ENCODE measurements at places on chromosomes 13 and 19.

DNA sequence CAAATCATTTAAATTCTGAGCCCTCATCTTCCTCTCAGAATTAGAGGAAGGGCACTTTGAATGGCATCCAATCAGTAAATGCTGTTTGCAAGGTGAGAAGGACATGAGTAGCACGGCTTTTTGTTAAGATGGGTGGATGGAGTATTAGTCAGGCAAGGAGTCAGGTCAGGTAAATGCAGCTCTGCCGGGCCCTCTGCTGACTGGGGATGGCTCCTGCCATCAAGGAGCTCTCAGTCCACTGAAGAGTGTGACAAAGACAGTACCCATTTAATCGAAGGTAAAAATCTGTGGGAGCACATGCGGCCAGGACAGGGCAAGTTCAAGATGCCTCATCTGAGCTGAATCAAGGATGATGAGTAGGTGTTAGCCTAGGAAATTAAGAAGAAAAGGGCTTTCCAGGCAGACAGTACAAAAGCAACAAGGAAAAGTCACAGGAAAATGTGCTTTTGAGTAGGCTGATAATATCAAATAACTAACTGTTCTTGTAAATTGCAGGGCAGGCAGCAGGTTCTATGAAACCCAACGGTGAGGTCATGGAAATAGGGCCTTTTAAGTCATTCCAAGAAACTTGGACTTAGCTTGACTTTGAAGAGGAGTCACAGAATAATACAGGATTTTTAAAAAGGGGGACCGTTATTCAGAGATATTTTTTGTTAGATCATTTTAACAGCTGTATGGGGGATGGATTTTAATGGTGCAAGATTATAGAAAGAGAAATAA, 670.5 kb upstream of the ARGLU1 start:
- no peak for DNase-seq

DNA sequence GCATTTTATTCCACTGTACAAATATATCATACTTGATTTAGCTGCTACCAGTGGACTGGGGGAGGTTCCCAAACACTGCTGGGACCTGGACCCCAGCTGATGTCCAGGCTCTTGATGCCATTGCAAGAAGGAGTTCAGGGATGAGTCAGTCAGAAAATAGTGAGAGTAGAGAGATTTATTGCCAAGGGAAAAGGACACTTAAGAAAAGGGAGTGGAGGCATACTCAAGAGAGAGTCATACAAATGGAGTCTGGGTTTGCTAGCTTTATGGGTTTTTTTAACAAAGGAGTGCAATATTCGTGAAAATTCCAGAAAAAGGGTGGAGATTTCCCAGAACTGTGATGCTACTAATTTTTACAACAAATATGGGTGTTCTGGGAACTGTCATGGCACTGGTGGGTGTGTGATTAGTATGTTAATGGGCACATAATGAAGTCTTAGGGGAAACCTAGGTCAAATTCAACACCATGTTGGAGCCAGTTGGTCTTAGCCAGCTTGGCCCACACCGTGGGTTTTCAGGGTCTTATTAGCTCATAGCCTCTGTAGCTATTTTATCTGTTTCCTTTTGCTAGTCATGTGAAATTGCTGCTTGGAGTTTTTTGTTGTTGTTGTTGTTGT, 36.2 kb downstream of the GPC6 start:
- DNase-seq = no peak

DNA sequence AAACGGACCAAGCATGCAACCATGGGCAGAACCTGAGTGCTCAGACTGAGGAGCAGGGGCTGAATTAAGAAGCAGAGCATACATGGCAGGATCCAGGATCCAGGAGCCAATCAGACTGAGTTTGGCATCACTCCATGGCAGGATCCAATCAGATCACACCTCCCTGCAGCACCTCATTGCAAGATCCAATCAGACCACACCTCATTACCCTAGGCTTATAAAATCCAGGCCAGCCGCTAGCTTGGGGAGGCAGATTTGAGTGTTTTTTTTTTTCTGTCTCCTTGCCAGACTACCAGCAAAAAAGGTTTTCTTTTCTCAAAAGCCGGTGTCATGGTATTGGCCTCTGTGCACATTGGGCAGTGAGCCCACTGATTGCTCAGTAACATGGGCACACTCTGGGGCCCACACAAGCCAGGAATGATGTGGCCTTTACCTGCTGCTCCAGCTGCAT, 127.9 kb upstream of the GJB6 start:
- no peak for DNase-seq

DNA sequence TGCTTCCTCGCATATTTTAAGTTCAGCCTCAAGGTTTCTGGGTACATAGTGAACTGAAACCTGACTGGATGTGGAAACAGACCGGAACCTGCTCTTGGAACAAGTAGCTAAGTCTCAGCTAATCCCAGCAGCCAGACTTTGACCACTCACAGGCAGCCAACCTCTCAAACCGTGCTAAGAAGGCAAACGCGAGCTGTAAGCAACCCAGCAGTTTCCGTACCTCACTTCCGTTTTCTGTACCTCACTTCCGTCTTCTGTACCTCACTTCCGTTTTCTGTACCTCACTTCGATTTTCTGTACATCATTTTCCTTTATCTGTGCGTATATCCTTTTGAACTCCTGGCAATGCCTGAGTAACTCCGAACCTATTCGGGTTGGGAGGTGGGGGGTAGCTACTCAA, 96.8 kb downstream of the SUCLA2 start:
- DNase-seq = no peak

GRCh38 chr13:61286148-61286745, 129.4 kb downstream of the PCDH20 start:
- DNase-seq = peak; percentile 46

DNA sequence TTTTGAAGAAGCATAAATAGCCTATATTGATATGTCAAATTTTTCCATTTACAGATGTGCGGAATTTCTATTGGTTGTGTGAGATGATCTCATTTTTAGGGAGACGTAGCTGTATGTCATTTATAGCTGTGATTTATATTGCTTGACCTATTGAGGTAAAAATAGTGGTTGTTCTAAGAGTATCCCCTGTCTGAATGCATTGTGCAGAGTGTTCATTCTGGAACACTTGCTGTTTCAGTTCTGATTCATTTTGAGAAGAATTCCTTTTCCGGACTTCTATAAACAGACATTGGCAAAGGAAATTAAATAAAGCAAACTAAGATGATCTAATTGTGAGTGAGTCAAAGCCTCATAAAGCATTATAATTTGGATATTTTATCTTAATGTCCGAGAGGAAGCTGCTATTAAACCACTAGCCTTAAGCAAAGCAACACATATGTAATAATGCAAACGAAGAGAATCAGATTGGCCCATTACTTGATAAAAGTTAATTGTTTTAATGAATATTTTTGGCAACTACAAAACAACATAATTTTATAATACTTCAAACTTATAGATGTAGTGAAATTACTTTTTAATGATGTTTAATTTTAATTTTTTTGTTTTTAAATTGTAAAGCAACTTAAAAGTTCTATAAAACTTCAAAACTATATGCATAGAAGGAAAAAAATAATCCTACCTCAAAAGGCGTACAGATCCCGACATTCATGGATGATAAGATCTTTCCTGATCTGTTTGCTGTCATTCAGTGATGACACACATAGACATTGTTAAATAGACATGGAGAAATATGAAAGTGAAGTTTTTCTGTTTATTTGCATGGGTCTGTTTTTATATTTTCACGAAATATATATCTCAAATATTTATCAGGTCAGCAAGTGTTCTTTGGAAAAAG, 942.6 kb upstream of the SLC10A2 start:
- DNase-seq = no peak

DNA sequence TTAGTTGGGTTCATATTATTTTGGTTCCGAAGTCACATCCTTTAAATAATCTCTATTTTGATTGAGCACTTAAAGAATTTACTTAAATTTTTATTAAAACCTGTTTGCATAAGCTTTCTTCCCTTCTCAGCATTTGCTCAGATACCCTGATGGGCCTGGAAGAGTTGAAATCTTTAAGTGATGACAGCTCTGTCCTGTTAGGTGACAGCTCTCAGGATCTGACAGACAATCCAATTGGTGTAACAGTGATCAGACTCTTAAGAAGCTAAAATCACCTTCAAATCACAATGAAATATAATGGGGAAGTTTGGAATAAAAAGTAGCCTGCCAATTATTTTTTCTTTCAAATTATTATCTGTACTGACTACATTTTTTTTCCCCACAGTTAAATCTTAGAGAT, 284.4 kb downstream of the LMO7 start:
- no peak for DNase-seq

GRCh38 chr19:49361438-49362047, 673 bp downstream of the TEAD2 start:
- no peak for DNase-seq

GRCh38 chr19:11813703-11814028, 407 bp upstream of the ZNF440 start:
- no peak for DNase-seq

DNA sequence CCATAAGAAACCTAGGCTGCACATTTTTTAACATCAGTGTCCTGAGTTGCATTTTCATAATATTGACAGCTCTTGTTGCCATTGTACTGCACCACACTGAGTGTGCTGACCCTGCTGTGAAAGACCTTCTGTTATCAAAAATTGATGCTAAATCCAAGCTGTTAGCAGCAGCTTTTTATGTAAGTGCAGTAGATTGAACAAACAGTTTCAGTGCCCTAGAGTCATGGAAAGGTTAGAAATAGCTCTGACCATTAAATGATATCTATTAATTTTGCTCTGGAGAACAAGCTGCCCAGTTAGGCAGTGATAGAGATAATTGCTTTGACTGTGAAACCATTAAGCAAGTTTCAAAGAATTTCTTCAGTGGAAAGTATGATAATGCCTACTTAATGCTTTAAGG, 1289.2 kb upstream of the PCDH20 start:
- DNase-seq = peak; percentile 28

GRCh38 chr19:35963514-35963913, 27.3 kb downstream of the LRFN3 start:
- DNase-seq = no peak

DNA sequence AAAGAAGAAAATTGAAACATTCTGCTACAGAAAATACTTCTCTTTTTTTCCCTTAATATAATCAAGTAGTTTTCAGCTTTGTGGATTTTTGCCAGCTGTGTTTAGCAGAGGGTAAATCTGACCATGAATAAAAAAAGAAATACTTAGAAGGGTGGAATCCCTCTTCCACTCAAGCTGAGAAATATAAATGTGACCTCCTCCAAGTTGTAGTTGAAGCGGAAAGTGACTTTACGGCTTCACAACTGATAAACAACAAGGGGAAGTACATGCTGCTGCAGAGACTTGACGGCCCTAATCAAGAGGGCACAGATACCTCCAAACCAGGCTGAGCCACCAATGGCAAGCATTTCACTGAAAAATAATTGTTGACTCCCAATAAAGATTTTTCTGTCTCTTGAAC, 785.0 kb downstream of the SLITRK5 start:
- DNase-seq = no peak

DNA sequence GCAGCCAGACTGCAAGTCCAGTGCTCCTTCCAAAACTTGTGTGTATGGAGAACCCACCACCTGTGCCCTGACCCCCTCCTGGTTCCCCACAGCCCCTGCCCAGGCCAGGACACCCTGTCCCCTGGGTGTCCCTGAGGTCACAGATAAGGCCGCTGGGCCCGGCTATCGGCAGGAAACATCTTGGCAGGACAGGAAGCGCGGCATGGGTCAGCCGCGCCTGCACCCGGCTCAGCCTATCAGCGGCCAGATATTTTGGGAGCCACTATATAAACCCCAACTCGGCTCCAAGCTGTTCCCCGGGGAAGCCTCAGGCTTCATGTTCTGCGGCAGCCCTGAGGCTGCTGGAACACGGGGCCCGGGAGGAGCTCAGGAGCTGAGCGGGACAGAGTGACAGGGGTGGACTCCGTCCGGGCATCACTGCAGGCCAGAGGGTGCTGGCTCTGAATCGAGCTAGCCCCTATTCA, 60.8 kb downstream of the AP1M1 start:
- no peak for DNase-seq
